Effector CD8-positive, alpha-beta T cell (primary cell): ENCODE measurements at places on chromosomes 2 and 18.

DNA sequence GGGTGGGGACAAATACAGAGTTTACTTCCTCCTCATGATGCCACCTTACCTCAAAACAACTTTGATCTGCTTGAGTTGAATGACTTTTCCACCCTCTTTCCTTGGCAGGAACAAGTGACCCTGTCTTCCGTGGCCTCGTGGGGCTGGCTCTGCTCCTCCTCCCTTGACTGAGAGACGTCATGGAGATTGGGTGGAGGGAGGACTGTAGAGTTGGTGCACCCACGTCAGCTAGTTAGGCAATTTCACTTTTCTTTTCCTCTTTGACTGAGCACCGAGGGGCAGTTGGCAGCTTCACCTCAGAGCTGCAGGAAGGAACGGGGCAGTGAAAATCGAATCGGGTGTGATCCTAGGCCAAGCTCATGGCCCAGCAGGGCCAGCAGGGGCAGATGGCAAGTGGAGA lies at the start of gene SP140:
TSS of gene SP140 (plus strand) at position 251 of the 400 bp plus-strand sequence. CDS start at position 360, 109 bp downstream.
- DNase-seq = peak; percentile 45

- no peak for DNase-seq
Measured at GRCh38 chr2:72932045-72932740, 14.9 kb downstream of the EMX1 start.

- DNase-seq = no peak
Measured at GRCh38 chr2:20186078-20186854, 38.7 kb downstream of the SDC1 start.

DNA sequence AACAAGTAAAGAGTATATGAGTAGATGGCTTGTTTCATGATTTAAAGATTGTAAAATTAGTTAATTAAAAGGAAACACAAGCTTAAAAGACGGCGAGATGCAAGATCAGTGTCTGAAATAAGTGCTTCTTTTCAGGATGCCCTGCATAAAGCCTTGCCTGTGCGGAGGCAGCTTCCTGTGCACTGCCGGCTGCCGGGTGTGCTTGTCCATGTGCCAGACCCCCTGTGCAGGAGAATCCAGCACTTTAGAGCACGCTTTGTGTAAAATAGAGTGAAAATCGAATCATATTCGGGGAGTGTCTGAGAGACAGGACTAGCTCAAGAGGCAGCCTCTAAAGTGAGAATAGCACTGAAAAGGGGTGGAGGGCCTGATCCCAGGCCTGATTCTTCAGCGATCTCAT lies 154.7 kb downstream of the CHST9 start:
- no peak for DNase-seq

DNA sequence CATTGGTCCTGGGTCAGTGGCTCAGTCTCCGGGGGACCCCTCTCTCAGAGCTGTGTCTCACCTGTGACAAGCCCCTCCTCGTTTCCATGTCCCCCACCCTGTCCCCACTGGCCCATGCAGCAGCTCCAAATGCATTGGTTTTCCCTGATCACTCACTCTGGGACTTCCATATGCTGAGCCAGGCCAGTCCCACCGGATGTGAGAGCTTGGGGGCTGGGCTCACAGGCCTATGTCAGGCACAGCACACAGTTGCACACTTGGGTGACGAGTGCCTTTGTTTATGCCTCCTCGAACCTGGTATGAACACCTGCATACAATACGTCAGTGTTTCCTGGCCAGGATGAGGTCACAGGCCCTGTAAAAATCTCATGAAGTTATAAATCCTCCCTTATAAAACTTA lies 232.5 kb downstream of the TFCP2L1 start:
- no peak for DNase-seq

- DNase-seq = no peak
Measured at GRCh38 chr2:127511917-127512316, 14.4 kb downstream of the IWS1 start.

DNA sequence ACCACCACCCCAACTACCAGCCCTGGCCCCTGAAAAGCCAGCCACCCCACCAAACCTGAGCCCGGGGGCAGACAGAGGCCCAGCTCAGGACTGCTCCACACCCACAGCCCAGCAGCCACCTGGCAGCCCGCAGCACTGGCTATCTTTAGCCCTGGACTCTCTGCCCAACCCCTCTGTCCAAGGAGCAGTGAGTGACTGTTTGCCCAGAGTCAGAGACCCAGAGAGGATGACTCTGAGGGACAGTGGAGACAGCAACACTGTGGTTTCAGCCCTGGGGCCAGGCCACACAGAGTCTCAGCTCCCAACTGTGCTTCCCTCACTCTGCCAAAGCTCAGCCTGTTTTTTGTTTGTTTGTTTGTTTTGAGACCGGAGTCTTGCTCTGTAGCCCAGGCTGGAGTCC lies 32.6 kb downstream of the BIN1 start:
- DNase-seq = no peak

GRCh38 chr18:77068321-77069312 lies 64.0 kb downstream of the MBP start:
- no peak for DNase-seq

DNA sequence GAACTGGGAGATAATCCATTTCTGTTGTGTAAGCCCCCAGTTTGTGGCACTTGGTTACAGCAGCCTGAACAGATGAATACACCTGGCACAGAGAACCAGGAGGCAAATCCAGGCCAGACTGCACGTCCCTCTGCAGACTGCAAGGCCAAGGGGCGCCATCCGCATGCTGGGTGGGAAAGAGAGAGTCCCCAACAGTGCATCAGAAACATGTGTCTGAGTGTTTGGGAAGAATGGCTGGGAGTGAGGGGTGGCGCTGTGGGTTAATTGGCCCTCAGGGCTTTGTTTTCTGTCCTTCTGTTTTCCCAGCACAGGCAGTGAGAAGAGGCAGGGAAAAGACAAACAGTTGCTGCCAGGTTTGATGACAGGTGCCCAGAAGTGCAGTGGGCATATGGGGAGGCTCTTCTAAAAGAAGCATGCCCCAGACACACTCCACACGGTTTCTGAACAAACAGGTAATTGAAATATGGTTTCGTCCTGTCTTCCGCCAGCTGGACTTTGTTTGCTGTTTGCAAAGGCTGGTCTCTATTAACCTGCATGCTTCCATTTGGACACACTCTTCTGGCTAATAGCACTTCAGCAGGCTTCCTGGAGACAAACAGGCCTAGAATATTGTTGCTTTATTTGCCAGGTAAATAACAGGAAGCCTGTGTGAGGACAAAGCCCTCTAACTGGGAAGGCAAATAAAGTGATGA lies 43.4 kb upstream of the SEC11C start:
- DNase-seq = no peak

DNA sequence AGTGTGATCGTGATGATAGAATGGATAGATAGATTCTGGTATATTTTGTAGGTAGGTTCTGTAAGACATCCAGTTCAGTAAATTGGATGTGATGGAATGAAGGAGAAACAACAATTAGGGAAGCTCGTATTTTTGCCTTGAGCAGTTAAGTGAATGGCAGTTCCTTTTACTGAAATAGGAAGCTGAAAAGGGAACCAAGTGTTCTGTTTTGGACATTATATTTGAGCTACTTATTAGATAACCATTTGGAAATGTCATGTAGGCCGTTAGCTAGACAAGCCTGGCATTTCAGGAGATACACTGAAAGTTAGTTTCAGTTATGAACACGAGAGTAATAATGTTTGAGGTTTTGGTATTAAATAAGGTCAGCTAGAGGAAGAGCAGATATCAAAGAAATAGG lies 41.5 kb downstream of the MARCHF7 start:
- DNase-seq = no peak

DNA sequence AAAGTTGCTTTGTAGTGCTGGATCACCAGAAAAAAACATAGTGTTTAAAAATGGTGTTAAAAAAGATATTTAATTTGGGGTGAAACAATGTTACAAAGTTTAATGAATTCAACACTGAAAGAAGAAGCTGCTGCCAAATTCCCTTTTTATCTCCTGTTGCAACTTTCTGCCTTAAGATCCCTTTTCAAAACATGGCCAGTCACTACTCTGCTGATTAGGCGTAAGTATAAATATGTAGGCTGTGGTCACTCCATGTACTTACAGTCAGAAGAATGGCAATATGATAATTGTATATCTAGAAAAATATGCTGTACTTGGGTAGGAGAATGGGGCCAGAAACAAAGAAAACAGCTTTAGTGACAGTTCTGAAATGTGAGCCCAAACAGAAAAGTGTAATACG lies 123.5 kb upstream of the ZBTB14 start:
- no peak for DNase-seq

- no peak for DNase-seq
Measured at GRCh38 chr2:72220170-72220569, 72.5 kb upstream of the CYP26B1 start.

DNA sequence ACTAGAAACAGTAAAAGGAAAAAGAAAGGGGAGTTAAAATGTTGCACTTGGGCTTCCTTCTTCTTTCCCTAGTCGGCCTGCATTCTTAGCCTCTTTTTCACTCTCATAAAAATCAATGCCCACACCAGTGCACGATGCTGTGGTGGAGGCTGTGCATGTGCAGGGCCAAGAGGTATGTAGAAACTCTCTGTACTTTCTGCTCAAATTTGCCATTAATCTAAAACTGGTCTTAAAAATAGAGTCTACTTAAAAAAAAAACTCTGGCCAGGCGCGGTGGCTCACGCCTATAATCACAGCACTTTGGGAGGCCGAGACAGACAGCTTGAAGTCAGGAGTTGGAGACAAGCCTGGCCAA lies 11.1 kb downstream of the TRAPPC8 start:
- DNase-seq = no peak

DNA sequence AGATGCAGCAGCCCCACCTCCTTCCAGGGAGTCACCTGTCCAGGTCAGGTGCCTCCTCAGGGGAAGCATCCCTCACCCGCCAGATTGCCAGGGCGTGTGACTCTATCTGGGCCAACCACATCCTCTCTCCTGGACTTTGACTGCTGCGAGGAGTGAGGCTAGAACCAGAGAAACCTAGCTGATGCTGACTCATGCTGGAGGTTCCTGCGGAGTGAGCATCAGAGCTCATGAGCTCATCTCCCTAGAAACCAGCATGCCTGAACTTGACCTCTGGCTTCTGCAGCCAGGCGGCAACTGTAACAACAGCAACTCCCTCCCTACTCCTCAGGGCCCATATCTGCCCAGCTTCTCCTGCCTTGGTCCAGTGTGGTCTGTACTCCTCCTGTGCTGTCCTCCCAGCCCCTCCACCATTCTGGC lies 28.3 kb upstream of the NT5DC4 start:
- no peak for DNase-seq

DNA sequence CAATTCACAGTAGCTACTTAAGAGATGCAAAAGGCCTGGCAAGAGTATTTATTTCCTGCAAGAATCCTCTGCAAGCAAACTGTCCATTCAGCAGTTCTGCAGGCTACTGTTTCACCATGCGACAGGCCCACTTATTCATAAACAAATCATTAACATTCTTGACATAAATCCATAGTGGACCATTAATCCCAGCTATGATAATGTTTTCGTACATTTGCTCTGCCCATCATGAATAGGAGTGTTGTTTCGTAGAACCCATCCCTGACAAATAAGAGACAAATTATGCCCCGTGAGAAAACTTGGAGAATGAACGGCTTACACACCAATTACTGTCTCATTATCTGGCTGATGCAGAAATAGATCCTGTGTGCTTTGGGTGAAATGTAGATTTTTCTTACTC lies 65.4 kb downstream of the PID1 start:
- no peak for DNase-seq

DNA sequence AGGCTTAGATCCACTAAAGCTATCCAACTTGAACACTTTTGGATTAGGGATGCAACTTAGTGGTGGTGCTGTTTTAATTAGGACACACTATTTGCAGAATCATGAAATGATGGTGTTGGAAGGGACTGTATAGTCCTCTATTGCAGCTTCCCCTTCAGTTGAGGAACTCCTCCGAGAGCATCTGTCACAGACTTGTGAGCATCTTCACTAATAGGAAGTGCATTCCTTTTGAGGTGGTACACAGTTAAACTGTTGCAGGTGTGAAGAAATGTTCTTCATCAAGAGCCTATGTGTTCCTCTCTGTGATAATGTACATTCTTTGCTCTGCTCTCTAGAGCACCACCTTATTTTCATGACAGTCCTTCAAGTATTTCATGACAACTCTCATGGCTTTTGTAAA lies 197.4 kb downstream of the CAMKMT start:
- DNase-seq = no peak

DNA sequence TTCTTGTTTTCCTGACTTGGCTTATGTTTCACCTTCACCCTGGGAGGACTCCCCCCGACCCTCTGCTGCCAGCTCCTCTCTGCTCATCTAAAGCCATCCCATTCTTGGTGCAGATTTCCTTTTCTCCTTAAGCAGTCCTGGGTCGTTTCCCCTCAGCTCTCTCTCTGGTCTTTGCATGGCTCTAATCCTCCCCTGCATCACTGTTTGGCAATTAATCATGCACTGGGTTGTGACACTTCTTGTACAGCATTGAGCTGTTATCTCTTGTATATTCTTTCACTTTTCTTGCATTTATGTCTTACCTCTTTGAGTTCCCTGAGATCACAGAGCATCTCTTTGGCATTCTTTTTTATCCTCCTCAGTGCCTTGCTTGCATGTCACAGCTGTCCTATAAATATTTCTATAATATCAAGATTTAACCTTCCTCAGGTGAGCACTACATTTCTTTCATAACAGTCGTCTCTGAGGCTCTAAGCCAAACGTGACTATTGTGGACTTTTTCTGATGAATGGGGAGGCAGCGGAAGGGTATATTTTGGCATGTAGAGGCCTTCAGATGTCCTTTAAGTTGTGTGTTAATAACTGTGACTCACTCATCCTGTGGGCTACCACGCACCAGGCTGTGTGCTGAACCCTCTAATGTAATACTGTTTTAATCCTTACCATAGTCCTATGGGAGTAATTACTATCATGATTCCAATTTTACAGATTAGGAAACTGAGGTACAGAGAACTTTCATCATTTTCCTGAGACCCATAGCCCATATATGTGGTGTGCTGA lies 507.5 kb downstream of the SLC4A3 start:
- DNase-seq = no peak
